OCI-M1 (cell line): ENCODE measurements at places on chromosomes 6 and 20.

- peak; percentile 28 for DNase-seq
Measured at GRCh38 chr6:69907981-69908498, 41.7 kb downstream of the COL19A1 start.

GRCh38 chr6:34425132-34425497, 754 bp downstream of the RPS10 start:
- DNase-seq, result no peak

DNA sequence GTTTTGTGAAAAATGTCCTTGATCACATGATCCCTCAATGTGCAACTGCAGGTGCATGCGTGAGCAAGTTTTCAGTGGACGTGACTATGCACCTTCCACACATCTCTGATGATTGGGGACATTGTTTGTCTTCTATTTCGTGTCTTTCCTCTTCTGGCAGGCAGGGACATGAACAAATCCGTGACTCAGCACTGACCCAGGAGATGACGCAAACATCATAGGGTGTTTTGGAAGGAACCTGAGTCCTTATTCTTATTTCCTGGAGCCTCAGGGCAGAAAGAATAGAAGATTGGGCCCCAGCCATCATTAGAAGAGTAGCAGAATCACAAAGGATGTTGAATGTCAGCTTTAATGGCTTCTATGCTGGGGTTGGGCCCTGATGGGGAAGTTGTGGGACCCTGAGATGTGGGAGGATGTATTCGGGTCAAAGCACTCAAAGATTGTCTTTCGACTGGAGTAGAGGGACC, 11.9 kb upstream of the SIRPD start:
- peak; percentile 65 for DNase-seq

DNA sequence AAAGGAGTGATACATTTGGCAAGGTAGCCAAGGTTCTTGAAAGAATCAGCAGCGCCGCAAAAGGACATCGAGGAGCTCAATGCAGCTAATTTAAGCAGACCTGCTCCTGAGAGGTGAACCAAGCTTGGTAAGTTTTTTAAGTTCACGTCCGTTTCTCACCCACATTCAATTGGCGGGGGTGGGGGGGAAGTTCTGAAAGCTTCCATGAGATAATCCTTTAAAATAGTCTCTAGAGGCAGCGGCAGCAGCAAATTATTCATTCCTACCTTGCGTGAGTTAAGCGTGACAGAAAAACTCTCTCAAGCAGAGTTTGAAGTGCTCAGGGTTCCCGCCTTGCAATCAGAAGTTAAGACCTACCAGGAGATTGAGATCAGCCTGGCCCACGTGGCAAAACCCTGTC, 97.3 kb upstream of the NHSL1 start:
- DNase-seq, result no peak

DNA sequence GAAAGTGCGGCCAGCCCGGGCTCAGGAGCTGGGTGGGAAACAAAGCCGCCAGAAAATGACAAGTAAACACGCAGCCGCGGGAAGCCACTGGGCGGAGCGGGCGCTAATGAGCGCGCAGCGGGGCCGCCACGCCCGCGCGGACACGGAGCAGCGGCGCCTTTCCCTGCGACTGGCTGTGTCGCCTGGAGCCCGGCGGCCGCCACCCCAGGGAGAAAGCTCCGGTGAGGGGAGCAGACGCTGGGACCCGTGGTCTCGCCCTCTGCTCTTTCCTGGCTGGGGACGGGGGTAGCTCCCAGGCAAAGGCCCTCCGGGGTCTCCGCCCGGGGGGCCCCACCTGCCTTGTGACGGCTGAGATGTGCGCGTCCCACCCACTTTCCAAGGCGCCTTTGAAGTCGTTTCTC, 54.9 kb downstream of the PRR18 start:
- DNase-seq, result no peak

GRCh38 chr6:165826487-165827189, 163.6 kb upstream of the PDE10A start:
- no peak for DNase-seq

DNA sequence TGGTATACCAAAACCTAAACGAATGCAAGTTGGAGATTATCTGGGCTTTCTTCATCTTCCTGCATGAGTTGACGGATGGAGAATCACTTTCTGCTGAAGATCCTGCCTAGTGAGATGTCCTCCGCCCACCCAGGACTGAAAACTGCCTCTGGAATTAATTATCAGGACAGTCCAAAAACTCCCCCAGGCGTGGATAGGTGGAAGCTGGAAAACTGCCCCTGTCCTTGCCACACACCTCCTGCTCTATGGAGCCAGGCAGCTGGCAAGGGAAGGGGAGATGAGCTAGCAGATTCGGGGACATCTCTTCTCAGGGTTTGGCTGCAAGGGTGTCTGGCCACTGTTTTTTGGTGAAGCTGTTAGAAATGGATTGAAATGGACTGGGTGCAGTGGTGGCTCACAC, 89.3 kb upstream of the ZNFX1 start:
- no peak for DNase-seq

DNA sequence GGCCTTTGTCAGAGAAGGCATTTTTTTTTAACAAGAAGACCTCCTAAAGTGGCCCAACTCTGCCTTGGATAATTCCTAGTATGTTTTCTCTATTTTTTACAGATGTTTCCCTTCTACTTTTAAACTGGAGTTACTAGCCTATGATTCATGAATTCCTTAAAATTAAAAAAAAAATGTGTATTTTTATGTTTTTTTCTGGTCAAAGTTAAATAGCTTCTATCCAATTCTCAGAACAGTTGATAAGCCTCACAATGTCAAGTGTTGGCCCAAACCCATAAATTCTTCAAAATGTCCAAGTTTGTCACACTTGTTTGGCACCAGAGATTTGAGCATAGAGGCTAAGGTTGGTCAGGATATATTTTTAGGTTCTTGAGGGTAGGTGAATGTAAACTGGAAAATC, 64.0 kb downstream of the JAG1 start:
- DNase-seq, result no peak

DNA sequence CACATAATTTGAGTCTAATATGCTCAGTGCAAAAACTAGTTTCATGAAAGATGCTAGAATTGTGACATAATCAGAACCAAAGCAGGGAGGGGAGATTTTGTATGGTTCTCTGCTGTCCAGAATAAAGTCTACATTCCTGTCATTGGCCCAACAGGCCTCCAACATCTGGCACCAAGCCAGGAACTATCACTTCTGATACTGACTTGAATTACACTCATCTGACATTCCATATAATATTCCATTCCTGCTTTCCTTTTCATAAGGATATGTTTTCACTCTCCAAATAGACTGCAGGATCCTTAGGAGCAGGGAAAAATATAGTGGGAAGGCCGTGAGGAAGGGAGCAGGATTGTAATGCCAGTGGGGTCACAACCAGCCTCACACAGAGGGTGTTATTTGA, 84.6 kb upstream of the BTN3A2 start:
- no peak for DNase-seq

GRCh38 chr6:166364456-166364855, 18.3 kb downstream of the MPC1 start:
- DNase-seq, result no peak

- DNase-seq, result no peak
Measured at GRCh38 chr20:47164140-47164539, 192.4 kb downstream of the ZMYND8 start.

GRCh38 chr20:51135926-51136715, 113.2 kb upstream of the KCNG1 start:
- DNase-seq, result no peak

DNA sequence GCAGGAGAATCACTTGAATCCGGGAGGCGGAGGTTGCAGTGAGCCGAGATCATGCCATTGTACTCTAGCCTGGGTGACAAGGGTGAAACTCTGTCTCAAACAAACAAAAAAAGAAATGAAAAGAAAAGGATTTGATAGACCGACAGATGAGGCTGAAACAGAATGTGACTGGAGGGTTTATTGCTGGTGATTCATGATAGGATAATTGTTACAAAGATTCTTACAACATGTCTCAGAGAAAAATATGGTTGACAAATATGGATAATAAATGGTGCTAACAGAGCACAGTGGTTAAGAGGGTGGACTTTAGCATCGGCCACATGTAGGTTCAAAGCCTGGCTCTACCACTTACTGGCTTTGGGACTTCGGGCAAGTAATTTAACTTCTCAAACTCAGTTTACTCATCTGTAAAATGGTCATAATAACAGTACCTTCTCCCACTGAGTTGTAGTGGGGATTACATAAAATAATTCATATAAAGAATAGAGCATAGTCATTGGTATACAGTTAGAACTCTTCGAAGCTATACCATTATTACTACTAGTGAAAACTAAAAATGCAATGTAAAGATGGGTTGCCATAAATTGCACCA, 131.9 kb downstream of the MAP3K7 start:
- DNase-seq, result no peak

GRCh38 chr20:36491901-36492617, 49.3 kb upstream of the MYL9 start:
- peak; percentile 19 for DNase-seq

- DNase-seq, result no peak
Measured at GRCh38 chr20:51457533-51457932, 85.0 kb downstream of the NFATC2 start.

GRCh38 chr6:163085861-163086623, 328.5 kb upstream of the QKI start:
- no peak for DNase-seq

DNA sequence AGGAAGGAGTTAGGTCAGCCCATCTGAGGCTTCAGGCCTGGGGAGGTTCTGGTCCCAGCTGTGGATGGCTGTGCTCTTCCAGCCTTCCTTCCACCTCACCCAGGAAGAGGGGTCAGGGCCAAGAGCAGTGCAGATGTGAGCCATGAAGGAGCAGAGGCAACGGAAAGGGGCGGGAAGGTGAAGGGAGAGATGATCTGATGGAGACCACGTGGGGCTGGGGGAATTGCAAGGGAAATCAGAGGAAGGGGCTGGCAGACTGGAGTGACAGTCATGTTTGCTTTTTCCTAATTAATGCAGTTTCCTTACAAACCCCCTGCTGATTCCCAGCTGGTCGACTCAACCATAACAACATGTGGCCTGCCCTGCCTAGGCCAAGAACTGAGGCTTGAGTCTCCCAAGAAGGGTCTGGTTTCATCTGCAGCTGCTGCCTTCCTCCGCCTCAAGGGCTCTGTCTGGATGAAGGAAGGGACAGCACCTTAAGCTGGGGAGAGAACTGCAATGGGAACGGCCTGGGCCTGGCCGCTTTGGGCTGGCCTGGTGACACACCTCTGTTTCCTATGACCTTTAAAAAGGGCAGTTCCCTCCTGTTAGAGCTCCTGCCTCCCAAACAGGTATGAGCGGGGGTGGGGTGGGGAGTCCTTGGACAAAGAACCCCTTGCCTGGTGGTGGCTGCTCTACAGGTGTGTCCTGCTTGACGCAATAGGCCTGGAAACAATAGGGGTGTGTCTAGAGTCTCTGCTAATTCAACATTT, 7.8 kb upstream of the MRPS18A start:
- no peak for DNase-seq

DNA sequence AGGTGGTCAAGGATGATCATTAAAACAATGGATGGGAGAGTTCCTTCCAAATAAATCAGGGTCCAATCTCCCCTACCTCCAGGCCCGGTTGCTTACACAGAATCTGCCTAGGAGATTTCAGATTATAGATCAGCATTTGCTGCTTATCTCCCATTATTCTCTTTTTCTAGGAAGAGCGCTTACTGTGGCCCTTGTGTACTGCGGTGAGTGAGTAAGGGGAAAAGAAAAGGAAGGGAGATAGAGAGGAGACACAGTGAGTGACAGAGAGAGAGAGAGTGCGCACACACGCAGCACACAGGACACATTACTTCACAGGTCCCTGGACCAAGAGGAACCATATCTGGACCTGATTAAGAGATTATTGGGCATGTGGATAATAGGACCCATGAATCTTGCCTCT, 6.2 kb downstream of the LATS1 start:
- no peak for DNase-seq

DNA sequence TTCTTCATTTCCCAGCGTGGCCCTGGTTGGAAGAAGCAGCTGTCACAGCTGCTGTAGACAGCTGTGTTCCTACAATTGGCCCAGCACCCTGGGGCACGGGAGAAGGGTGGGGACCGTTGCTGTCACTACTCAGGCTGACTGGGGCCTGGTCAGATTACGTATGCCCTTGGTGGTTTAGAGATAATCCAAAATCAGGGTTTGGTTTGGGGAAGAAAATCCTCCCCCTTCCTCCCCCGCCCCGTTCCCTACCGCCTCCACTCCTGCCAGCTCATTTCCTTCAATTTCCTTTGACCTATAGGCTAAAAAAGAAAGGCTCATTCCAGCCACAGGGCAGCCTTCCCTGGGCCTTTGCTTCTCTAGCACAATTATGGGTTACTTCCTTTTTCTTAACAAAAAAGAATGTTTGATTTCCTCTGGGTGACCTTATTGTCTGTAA, 292.7 kb downstream of the ESR1 start:
- DNase-seq, result peak; percentile 51

- DNase-seq, result no peak
Measured at GRCh38 chr6:15263780-15264374, 18.0 kb downstream of the JARID2 start.

GRCh38 chr20:40563296-40563950, 125.6 kb downstream of the MAFB start:
- peak; percentile 78 for DNase-seq

DNA sequence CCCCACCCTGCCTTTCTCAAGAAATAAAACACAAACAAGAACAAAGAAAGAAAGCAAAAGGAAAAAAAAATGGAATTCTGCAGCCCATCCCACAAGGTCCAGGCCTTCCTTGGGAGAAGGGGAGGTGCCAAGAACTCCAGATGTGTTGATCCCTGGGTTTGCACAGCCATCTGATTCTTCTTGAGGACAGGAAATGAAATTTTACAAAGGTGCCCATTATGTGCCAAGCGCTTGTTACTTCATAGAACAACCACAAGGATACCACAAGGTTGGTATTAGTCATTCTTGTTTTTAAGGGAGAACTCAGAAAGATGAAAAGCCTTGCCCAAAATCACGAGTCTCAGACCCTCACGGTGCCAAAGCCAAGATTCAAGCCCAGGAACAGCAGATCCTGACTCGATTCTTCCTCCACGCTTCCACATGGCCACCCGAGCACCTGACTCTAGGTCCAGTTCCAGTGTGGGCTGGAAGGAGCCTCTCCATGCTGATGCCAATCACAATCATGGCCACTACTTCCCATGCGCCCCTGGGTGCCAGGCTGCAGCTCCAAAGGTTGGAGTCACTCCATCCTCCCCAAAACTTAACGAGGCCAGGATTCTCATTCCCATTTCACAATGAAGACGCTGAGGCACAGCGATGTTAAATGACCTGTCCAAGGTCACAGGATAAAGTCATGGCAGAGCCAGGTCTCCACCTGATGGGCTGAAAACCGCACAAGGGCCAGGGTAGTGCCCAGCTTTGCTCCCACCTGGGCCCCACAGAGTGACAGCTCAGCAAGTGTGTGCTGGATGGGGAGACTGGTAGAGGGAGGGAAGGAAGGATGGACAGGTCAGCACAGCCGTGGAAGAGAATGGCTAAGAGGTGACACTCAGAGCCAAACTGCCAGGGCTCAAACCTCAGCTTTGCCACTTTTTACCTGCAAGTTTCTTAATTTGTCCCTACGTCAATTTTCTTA, 66.7 kb upstream of the TOP1 start:
- no peak for DNase-seq

DNA sequence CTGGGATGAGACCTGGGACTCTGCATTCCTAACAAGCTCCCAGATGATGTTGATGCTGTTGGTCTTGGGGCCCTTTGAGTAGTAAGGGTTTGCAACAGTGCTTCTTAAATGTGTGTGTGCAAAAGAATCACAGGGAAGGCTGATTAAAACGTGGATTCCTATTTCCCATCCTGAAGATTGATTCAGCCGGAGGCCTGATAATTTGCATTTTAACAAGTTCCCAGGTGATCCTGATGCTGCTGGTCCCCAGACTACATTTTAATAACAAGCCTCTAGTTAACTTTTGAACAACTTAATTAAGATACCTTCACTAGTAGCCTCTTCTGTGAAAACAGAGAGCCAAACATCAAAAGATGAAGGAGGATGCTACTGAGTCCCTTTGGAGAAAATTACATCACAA, 156.4 kb upstream of the LAMP5 start:
- no peak for DNase-seq

- DNase-seq, result no peak
Measured at GRCh38 chr6:34288581-34288980, 39.8 kb upstream of the SMIM29 start.
